ENCODE measurements at places on chromosomes 11 and 22.

DNA sequence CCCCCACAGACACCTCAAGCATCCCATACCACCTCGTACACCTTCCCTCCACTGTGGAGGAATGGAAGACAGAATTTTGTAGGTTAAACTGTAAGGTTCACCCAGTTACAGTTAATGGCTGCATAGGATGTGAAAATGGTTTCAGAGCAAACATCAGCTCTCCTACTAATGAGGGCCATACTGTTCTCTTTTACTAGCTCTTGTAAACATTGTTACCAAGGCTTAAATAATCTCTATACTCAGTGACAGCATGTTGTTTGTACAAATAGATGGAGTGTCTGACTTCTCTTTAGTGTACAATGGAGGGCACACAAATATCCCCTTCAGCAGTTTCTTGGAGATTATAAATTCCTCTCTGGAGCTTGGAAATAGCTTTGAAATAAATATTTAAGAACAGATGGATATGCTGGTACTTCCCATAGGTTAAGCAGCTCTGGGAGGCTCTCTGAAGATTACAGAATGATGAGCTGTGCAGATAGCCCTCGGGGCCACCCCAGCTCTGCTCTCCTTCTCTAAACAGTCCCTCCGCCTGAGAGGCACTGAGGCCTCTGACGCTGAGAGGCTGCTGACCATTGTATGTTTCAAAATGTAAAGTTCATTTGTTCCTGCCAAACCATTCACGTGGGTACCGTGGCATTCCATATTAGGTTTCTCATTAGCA, 25.7 kb downstream of the TTC12 start:
- DNase-seq: no peak

DNA sequence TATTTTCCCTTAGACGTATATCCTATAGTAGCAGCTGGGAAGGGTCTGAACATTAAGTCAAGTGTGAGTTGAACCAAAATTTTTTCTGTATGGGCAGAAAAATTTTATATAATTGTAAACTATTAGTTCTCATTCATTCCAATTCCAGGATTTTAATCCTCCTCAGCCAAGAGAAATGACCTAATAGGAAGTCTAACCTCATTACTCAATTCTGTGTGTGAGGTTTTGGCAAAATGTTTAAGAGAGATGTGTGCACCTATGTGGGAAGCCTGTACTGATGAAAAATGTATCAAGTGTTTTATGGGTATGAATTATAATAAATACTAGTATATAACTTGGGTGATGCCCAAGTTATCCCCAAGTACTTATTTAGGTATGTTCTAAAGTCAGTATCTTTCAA, 311.6 kb upstream of the PITPNB start:
- DNase-seq: no peak

GRCh38 chr22:33255791-33256190, 197.6 kb upstream of the SYN3 start:
- DNase-seq: no peak

GRCh38 chr22:32904044-32904443, 102.5 kb downstream of the TIMP3 start:
- DNase-seq: no peak

GRCh38 chr11:128405112-128405511, 182.2 kb downstream of the ETS1 start:
- no peak for DNase-seq

- no peak for DNase-seq
These were observed 16.8 kb upstream of the CABP7 start for GRCh38 chr22:29702931-29703501.

DNA sequence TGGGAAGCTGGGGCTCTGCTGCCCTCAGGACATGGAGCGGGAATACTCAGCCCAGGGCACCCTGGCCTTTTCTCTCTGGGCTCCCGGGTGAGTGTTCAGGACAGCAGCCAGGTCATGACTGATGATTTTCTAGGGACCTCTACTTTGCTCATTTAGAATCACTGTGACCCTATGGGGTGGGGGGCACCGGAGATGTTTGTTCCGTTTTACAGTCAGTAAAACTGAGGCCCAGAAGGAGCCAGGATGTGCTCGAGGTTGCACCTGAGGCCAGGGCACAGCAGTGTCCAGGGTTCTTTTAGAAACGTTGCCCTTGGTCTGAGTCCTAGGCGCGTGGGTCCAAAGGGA, 48.1 kb downstream of the SMIM38 start:
- no peak for DNase-seq

DNA sequence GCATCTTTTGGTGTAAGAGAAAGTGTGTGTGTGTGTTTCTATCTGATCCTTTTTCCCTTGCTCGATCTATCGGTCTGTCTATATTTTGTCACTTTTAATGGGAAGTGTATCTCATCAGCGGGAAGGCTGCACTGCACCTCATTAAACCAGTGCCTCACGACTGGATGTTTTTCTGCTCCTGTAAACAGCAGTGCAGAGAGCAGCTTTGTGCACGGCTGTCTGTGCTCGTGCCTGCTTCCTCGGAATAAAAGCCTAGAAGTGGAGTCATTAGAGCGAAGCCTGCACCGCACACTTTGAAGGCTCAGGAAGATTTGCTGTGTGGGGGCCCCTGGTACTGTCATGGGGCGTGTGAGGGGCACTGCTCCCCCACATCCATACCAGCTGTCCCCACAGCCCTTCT, 27.0 kb upstream of the PARVG start:
- no peak for DNase-seq

- no peak for DNase-seq
These were observed 48.5 kb upstream of the MN1 start for GRCh38 chr22:27850000-27850521.

GRCh38 chr11:57476047-57476756, 15.9 kb downstream of the RTN4RL2 start:
- DNase-seq: no peak

GRCh38 chr22:40486962-40487602, 116.7 kb downstream of the SGSM3 start:
- no peak for DNase-seq

GRCh38 chr22:22955866-22956535, 68.4 kb downstream of the IGLL5 start:
- no peak for DNase-seq

DNA sequence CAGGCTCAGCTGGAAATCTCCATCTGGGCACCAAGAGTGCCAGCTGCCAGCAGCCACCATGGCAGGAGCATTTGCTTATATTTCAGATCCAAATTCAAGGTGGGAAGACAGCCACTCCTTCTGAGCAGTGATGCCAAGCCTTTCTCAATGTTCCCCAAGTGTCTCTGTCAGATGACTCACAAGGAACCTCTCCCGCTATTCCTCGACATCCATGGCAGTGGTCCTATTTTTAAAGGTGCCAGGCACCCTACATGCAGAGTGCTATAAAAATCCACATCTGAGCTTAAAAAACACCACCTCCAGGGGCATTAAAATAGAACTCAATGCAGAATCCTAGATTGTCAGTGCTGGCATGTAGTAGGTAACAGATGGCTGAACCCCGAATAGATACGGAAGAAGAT, 112.1 kb downstream of the SLC1A2 start:
- DNase-seq: no peak

DNA sequence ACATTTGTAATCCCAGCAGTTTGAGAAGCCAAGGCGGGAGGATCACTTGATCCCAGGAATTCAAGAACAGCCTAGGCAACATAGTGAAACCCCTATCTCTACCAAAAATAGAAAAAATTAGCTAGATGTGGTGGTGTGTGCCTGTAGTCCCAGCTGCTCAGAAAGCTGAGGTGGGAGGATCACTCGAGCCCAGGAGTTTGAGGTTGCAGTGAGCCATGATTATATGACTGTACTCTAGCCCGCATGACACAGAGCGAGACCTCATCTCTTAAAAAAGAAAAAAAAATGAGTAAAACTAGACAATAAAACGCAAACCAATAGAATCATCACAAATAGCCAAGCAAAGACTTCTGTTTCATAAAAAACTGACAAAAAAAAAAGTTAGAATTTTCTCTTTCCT, 21.8 kb downstream of the NUCB2 start:
- DNase-seq: no peak

DNA sequence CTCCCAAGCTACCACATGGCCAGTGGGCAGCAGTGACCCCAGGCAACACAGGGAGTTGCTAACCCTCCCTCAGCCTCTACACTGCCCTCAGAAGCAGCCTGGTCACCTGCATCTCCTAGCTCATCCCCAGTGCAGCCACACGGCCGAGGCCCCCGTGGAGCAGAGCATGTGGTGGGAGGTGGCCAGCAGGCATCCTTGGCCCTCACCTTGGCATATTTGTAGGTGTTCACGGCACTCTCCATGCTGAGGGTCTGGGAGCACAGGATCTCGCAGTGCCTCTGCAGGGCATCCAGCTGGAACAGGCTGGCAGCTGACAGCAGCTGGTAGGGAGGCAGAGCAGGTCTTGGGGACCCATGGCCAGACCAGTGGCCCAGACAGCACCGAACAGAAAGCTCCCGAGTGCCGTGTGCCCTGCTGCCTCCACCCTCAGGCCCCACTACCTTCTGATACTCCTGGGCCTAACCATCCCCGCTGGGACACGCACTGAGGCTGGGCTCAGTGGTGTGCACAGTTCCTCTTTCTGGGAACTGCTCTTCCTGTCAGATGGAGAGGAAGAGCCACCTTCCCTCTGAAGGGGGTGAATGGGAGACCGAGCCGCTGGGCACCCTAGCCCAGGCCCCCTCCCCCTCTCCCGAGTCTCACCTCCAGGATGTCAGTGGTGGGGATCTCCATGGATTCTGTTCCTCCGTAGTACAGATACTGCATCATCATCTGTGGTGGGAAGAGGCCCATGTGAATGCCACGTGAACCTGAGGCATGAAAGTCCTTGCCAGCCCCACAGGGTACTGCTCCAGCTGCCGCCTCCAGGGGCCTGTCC, 48.8 kb downstream of the NAT10 start:
- DNase-seq: no peak

DNA sequence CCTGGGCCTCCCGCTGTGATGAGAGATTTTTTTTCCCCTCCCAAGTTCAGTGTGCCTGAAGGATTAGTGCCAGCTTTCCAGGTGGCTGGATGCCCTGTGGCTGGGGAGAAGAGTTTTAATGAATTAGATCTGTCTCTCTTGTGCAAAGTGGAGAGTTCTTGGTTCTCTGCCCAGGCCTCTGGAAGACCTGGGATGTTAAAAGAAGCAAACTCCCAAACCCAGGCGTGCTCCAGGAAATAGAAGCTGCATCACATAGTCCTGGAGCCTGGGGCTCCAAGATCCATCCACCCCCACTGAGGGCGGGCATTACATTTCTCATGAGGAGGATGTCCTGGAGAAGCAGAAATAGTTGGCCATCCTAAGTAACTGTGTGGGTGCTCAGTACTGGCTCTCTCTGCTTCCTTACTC, 30.6 kb downstream of the SDHAF2 start:
- no peak for DNase-seq

GRCh38 chr22:50215297-50216054, 14.7 kb downstream of the SELENOO start:
- no peak for DNase-seq

GRCh38 chr11:26987731-26988130, 6.2 kb upstream of the FIBIN start:
- no peak for DNase-seq

DNA sequence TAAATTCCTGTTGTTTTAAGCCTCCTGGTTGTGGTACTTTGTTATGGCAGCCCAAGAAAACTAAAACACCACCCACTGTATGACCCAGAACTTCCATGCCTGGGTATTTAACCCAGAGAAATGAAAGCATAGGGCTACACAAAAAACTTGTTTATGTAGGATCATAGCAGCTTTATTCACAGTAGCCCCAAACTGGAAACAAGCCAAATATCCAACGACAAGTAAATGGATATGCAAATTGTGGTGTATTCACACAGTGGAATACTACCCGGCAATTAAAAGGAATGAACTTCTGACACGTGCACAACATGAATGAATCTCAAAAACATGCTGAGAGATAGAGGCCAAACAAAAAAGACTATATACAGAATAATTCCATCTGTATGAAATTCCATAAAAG, 62.2 kb upstream of the NAV2 start:
- no peak for DNase-seq

- no peak for DNase-seq
These were observed 63.4 kb upstream of the CARD18 start for GRCh38 chr11:105202844-105203548.

DNA sequence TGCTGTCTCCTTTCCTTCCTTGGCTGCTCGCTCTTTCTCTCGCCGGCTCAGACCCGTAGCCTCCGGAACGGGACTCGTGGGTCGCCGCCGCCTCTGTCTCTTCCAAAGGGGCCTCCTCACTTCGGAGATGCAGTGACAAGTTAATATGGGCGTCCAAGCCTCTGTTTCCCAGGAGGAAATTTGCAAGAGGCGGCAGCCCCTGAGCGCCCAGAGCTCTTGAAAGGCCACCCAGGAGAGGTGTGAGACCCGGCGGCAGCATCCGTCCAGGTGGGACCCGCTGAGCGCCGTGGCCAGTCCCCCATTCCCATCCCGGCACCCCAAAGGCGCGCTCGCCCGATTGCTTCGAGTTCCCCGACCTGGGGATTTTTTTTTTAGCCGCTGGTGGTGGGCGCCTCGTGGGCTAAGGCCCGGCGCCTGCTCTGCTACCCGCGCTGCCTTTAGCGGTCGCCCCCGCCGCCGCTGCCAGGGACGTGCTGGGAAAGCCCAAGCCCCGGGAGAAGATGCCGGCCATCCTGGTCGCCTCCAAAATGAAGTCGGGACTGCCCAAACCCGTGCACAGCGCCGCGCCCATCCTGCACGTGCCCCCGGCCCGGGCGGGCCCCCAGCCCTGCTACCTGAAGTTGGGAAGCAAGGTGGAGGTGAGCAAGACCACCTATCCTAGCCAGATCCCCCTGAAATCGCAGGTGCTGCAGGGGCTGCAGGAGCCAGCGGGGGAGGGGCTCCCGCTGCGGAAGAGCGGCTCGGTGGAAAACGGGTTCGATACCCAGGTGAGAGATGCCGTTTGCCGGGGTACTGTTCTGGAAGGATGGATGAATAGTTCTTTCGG, 772 bp downstream of the NAV2 start:
- DNase-seq: no peak

GRCh38 chr11:105821372-105821771, 200.7 kb downstream of the MSANTD4 start:
- no peak for DNase-seq

DNA sequence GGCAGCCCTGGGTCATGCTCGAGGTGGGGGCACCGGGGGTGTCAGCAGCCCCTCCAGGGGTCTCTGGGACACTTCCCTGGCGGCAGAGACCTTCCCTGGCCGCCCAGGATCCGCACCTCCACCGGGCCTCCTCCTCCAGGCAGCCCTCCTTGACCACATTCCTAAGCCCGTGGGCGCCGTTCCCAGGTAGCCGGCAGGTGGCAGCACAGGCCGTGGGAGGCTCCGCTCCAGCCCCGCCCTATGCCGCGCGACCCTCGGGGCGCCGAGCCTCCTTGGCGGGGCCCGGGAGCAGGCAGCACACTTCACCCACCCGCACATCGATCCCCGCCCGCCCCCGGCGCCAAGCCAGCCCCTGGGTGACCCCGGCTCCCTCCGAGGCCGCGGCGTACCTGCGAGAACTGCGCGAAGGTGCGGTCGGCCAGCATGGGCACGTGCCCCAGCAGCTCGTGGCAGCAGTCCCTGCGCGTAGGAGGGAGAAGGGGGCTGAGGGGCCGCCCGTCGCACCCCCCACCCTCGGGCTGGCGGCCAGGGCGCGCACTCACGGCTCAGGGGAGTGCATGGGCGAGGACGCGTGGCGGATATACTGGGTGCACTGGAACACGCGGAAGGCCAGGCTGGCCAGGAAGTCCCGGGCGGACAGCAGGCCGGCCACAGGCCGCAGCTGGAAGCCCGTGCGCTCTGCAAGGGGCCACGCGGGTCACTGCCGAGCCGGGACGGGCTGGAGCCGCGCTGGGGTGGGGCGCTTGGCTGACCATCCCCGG, 5.3 kb upstream of the INS start:
- DNase-seq: no peak

GRCh38 chr11:101010899-101011298, 118.7 kb downstream of the PGR start:
- no peak for DNase-seq

Measured in NCI-H1417 treated with DMSO at 0.1 percent for 48 hours (cell line).